Pulmonary artery endothelial cell (primary cell): ENCODE measurements at places on chromosomes 4 and X. TPM values are rescaled to one million over a fixed set of nuclear protein-coding genes. Genes with fewer than 3 reads are reported as not detected.

DNA sequence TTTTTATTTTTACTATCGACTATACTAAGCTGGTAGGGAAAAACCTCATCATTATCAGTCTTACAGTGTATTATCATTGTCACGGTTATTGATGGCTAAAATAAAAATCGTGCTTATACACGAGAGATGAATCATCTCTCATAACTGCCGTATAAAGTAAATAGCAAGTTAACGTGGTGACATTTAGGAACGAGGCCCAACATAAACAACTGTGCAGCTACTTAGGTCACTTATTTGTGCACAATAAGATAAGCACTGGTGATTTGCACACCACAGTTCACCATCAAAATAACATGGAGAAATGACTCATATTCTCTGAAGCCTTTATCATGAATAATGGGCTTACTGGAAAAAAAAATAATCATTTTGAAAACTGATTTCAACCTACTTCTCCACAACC, 482.0 kb upstream of the TENM3 start:
- DNase-seq, result no peak

ADAM29 gene
- total RNA-seq, result not detected in 2 replicates

- peak; percentile 52 for DNase-seq
Observed at GRCh38 chr4:57131849-57132742, 21.9 kb upstream of the IGFBP7 start.

NPY1R gene
- total RNA-seq, result 0.07 and 0.14 TPM in 2 replicates

DNA sequence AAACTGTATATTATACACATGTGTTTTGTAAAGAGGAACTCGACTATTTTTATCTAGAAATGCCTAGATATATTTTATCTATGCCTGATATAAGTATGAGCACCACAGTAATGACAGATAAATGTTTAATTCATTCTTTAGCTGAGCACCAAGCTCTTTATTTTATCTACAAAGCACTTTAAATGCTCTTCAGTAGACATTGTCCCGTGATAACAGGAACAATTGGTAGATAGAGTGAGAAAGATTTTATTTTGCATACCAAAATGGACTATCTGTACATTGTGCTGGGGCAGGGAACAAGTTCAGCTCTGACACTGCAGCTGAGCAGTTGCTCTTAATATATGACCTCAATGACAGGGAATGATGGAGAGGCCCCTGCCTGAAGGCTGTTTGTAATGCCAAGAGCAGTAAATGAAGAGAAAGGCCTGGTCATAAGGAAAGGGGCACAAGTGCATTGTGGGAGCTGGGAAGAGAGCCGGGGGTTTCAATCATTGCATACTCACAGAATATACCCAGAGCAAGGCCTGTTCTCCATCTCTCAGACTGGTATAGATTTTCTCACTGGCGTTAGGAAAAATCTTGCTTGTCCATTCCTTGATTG, 57.3 kb downstream of the SEPTIN11 start:
- no peak for DNase-seq

GRCh38 chrX:73447311-73447794, 500 bp downstream of the CDX4 start:
- DNase-seq, result no peak

ADH1A gene
- not detected in 2 replicates for total RNA-seq

TBL1X gene
- total RNA-seq, result 14.0 and 20.1 TPM in 2 replicates

GRCh38 chr4:32488690-32489089, 1768.5 kb downstream of the PCDH7 start:
- no peak for DNase-seq

GRCh38 chr4:122379239-122379638, 428 bp downstream of the ADAD1 start:
- no peak for DNase-seq

GRCh38 chr4:27068151-27068867, 207.7 kb downstream of the STIM2 start:
- no peak for DNase-seq

SH3D19 gene
- 43.0 and 54.5 TPM in 2 replicates for total RNA-seq

- DNase-seq, result no peak
Observed at GRCh38 chr4:8146157-8146556, 12.5 kb downstream of the ABLIM2 start.

DNA sequence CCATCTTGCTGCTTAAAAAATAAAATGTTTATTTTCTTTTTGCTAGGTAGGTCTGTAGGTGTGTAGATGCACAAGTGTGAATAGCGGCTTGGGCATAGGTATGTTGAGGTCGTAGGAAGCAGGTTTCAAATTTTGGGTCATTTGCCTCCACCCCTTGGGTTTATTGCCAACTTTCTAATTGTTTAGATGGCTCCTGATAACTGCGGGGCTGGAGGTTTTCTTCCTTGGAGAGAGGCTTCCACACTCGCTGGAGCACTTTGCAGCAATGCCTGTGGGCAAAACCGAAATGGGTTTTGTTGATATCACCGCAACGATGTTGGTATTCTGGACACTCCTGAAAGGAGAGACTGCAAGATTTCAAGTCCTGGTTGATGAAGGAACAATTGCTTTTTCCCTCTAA, 3.9 kb upstream of the POU4F2 start:
- DNase-seq, result no peak

- no peak for DNase-seq
Observed at GRCh38 chr4:156294577-156294976, 340.9 kb upstream of the CTSO start.

DNA sequence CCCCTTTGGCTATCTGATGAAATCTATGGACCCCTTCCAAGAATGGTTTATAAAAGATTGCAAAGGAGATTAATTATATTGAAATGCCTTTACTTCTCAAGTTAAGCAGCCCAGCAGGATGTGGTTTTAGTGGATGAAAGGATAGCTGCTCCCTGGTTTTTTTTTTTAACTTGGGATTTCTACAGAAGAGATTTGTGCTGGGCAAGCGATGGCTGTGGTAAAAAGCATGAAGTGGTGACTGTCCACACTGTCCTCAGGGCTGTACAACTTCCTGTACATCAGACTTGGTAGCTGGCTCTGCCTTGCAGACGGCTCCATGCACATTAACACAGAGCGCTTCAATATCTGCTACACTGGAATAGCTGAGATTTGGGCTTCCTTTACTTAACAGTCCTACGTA, 321.7 kb downstream of the DHX15 start:
- no peak for DNase-seq

LPAR4 gene
- under 0.01 TPM in 1 of 2 replicates, not detected in the other for total RNA-seq

VCX3A gene
- not detected in 2 replicates for total RNA-seq

GRCh38 chr4:185535612-185536410, 504 bp upstream of the PDLIM3 start:
- no peak for DNase-seq

DNA sequence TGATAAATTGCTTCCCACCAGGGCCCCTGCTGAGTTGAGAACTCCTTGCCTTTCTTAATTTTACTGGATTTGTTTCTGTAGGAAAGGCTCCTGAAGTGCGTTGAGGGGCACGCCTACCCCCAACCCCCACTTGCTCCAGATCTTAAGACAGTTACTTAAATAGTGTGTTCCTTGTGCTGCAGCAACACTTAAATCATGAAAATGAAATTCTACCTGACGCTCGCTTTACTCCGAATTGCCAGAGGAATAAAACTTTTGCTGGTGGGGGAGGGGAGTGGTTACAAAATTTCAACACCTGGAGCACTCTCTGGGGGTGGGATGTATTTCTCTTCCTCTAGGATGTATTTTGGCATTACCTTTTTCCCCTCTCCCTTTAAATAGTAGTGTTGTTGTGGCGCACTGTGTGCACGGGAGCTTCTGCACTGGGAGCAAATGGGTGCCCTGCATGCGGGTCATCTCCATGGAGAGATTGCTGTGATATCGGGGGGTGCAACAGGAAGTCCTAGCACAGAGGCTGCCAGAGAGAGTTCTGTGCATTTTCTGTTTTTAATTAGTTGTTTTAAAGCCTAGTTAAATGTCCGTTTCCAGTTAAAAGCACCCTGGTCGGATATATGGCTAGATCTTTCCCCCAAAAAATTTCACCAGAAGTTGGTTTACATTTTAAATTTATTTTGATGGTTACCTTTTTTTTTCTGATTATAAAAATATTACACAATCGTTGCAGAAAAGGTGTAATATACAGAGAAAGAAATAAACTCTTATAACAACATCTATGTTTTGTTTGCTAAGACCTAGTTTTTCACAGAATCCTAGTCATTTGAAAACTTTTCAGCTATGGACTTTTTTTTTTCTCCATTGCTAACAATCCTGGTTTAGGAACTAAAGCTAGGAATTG, 207.7 kb downstream of the SOWAHB start:
- no peak for DNase-seq

GRCh38 chr4:152099061-152099425, 338.2 kb upstream of the GATB start:
- DNase-seq, result no peak

- DNase-seq, result no peak
Observed at GRCh38 chrX:130756233-130756632, 146.8 kb downstream of the ENOX2 start.

VCX gene
- total RNA-seq, result not detected in 2 replicates

FAM241A gene
- 11.3 and 12.2 TPM in 2 replicates for total RNA-seq

DNA sequence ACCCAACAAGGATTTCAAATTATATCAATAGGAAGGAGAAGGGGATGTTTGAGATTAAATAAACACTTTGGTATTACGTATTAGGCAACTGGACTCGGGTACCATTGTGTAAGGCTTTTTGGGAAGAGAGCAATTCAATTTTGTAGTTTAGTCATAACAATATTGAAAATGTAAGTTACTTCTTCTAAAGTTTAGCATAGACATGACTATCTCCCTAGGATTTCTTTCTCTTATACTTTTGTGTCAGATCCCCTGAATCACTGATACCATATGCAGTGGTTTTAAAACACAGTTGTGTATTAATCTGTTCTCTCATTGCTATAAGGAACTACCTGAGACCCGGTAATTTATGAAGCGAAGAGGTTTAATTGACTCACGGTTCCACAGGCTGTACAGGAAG, 123.8 kb upstream of the FAM9C start:
- no peak for DNase-seq

PDS5A gene
- 62.8 and 82.1 TPM in 2 replicates for total RNA-seq

DNA sequence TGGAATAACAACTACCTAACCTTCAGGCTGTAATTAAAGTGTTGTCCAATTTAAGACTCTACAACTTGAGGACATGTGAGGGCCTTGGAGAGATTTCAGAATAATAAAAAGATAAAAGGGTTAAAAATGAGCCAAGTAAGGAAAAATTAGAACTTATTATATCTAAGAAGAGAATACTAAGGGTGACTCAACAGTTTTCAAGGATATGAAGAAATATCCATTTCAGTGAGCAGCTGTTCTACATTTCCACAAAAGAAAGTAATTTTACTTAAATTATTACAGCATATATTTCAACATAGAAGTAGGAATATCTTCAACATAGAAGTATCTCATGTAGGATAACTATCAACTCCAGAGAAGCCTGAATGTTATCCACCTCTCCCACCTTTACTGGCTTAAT, 11.3 kb downstream of the SNX12 start:
- DNase-seq, result no peak
